DMS53 (cell line): ENCODE measurements at places on chromosomes 5 and 9.

DNA sequence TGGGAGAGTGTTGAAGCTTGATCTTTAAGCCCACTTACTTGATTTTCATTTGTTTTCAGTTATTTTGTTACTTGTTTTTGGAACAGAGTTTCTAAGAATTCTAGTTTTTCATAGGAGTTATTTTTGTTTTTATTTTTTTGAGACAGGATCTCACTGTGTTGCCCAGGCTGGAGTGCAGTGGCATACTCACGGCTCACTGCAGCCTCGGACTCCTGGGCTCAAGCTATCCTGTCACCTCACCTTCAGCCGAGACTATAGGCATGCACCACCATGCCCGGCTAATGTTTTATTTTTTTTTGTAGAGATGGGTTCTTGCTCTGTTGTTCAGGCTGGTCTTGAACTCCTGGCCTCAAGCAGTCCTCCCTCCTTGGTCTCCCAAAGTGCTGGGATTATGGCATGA lies 6.3 kb downstream of the ERBIN start:
- no peak for DNase-seq

- DNase-seq: no peak
Observed at GRCh38 chr9:98291820-98292219, 36.4 kb upstream of the TBC1D2 start.

- DNase-seq: no peak
Observed at GRCh38 chr5:40790947-40791593, 7.1 kb downstream of the PRKAA1 start.

- DNase-seq: no peak
Observed at GRCh38 chr5:137441476-137441875, 57.6 kb downstream of the SPOCK1 start.

DNA sequence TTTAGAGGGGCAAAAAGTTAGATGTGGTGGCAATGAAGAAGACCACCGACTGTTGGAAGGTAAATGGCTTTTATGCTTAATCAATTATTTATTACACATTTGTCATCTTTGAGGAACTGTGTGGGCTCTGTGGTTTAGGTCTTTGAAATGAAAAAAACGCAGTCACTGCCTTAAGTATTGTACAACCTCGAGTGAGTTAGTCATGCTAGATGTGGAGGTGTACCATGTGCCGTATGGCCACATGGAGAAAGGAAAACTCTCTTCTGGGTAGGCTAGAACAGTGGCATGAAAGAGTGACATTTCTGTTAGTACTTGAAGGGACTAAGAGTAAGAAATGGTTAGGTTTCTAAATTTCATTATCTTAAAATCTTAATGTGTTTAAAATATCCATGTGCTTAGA lies 166.1 kb downstream of the HACD4 start:
- no peak for DNase-seq

- DNase-seq: peak; percentile 51
Observed at GRCh38 chr5:177132136-177133095, 1.2 kb upstream of the NSD1 start.

DNA sequence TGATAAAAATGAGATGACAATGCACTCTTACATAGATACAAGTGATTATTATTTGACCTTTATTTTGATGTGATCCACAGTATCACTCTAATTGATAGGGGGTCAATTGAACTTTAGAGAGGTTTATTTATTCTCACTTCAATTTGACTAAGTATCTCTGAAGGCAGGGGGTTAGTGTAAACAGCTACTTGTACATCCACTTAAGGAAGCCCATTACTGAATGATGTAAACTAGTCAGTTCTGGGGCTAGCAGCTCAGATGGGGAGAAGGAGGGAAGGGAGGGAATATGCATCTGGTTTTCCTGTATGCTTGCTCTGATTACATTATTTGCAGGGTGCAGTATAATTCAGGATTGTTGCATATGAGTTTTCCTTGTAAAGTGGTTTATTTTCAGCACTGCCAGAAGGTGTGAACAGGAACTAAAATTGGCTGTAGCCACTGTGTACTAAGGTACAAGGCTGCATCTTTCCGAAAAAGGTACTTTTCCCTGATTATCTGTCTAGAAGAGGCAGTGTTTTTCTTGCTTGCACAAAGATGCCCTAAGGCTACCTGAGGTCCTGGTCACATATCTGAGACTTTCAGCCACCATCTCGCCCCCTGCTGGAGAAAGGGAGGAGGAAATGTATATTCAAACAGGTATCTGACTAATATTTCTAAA lies 51.2 kb downstream of the MRPS27 start:
- DNase-seq: peak; percentile 75

DNA sequence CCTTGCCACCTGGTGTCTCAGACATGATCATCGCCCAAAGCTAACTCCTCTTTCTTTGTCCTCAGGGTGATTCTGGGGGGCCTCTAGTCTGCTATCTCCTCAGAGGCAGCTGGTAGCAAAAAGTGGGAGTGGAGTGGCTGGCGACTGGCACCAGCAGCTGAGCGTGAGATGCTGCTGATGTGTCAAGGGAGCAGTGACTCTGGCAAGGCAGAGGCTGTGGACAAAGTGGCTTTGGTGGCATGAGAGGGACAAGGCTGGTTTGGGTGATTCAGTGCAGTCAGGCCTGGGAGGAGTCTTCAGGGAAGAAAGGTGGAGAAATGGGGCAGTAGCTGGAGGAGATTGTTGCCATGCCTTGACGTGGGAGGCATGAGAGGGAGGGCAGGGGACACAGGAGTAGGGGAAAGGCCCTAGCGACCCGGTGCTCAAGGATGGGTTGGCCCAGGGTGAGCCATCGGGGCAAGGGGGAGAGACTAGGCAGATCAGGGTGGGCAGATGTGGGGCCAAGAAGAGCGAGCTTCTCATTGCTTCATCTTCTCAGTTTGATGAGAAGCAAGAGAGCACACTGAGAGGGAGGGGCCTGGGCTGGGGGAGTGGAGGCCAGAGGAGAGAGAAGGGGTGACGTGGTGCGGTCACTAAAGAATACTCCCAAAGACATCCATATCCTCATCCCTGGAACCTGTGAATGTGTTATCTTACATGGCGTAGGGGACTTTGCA lies 64.2 kb upstream of the SPTLC1 start:
- DNase-seq: no peak

GRCh38 chr5:132176987-132177386 lies 50.7 kb downstream of the P4HA2 start:
- DNase-seq: no peak

GRCh38 chr5:142508591-142508990 lies 177.3 kb downstream of the FGF1 start:
- DNase-seq: peak; percentile 53

GRCh38 chr5:84255315-84255714 lies 129.4 kb downstream of the EDIL3 start:
- DNase-seq: peak; percentile 67

DNA sequence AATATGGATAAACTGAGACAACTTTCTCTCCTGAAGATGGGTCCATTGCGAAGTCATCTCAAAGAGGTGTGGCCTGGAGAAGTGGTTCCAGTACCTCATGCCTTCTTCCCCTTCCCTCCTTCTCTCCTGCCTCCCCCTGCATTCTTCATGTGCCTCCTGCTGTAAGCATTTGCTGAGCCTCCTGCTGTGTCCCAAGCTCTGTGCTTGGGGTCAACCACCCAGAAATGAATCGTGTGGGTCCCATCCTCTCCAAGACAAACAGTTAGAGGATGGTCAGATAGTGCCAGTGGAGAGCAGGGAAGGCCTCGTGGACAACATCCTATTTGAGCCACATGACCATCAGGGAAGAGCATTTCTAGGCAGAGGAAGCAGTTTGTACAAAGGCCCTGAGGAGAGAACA lies 53.5 kb downstream of the KCNIP1 start:
- no peak for DNase-seq

DNA sequence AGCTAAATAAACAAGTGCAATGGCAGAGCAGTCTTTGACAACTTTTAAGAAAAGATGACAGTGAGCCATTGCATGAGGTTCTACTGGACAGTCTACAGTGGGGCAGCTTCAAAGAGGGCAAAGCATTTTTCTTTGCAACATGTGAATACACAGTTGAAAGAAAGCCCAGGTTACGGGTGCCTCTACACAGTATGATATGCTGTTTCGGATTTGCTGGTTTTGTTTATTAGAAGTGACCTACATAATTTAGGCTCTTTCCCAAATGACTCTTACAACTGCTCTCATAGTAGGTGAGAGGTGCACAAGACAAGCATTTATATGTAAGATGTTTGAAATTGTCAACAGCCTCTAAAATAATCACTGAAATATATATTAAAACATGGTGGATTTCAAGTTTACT lies 62.4 kb downstream of the MEF2C start:
- DNase-seq: no peak

GRCh38 chr5:14143841-14144585 lies 871 bp downstream of the TRIO start:
- peak; percentile 82 for DNase-seq

DNA sequence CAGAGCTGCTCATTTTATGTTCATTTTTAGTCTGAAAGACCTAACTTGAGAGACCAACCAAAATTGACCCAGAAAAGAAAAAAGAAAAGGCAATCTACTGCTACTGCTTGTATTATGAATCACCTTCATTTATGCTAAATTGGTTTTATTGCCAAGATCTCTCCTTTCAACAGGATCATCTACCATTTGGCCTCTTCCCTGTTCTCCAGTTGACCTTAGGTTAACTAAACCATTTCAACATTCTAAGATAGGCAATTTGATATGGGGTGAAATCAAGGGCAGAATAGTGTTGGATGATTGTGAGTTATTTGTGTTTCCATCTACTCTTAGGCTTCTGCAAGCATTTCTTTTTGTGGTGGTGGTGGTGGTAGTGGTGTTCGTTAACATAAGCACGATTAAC lies 48.3 kb upstream of the POU4F3 start:
- DNase-seq: no peak

GRCh38 chr9:91428436-91428835 lies 4.8 kb upstream of the NFIL3 start:
- no peak for DNase-seq

- DNase-seq: no peak
Observed at GRCh38 chr5:34833976-34834793, 4.8 kb upstream of the TTC23L start.

DNA sequence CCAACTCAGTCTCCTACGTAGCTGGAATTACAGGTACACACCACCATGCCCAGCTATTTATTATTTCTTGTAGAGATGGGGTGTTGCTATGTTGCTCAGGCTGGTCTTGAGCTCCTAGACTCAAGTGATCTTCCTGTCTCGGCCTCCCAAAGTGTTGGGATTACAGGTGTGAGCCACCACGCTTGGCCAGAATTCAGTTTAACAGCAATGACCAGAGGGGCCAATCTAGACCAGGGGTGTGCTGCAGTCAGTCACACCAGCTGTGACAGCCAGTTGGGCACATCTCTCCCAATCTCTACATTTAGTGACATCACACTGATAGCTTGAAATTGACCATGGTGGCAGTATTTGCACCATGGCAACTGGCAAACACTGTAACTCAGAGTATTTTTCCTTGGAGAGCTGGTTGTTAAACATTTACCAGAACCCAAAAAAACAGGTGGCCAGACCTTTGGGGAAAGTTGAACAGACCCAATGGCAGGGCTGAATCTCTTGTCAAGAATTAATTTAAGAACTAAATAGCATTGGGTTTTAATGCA lies 67.7 kb upstream of the UBTD2 start:
- peak; percentile 88 for DNase-seq

DNA sequence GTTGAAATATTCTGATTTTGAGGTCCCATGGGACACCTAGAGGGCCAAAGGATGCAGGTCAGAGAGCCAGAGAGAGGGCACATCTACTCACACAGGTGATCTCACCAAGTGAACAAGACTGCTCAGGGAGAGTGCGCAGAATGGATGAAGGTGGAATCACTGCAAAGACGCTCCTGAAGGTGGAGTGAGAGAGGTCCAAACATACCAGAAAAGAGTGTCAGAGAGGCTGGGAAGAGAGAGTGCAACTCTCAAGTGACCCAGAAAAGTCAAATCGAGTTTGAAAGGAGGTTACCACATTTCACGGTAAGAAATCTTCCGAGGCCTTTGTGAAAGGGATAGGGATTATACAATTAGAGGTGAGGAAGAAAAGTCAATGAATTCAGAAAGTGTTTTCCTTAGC lies 173.4 kb downstream of the EPB41L4A start:
- DNase-seq: no peak

- DNase-seq: no peak
Observed at GRCh38 chr5:136332223-136333015, 32.9 kb downstream of the TRPC7 start.

DNA sequence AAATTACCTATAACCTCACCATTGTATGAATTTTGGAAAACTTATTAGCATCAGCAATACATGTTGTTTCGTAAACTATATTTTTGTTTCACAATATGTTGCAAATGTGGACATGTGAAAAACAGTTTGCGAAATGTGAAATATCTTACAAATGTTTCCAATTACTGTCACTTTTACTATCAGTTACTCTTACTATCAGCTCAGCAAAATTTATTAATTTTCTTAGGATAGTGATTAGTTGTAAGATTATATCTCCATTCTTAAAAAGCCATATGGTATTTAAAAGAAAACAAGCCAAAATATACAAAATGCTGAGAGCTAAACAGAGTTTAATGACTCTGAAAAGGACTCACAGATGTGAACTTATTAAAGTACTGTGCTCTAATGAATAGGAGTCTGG lies 111.9 kb upstream of the LPAR1 start:
- no peak for DNase-seq

GRCh38 chr9:68455451-68455850 lies 85.2 kb downstream of the TMEM252 start:
- DNase-seq: no peak

- no peak for DNase-seq
Observed at GRCh38 chr5:164809821-164810220, 1304.4 kb downstream of the MAT2B start.

GRCh38 chr5:179969110-179969509 lies 61.4 kb upstream of the TBC1D9B start:
- no peak for DNase-seq

- no peak for DNase-seq
Observed at GRCh38 chr9:133665535-133665934, 29.4 kb downstream of the DBH start.

GRCh38 chr9:132572921-132573320 lies 9.5 kb upstream of the BARHL1 start:
- DNase-seq: no peak

DNA sequence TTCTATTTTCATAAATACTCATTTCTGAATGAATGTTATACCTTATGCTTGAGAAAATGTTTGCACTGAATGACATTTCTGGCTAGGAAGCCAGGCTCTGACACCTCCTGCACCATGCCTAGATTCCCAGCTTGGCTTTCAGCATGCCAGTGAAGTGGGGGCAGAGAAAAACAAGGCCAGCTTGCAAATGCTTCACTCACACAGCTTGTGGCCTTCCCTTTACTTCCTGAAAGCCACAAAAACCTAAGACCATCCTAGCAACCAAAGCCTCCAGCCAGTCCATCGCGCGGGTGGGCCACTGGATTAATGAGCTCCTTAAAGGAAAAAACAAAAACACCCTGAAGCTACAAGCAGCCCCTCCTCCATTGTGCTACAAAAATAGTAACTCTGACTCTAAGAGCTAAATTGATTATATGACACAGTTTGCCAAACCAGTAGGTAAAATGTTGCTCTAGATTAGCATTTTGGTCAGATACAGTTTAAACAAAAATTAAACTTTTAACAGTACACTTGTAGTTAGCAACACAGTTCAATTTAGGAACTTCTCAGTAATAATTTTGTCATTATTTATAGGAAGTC lies 159.9 kb downstream of the TSSK1B start:
- DNase-seq: no peak

- peak; percentile 98 for DNase-seq
Observed at GRCh38 chr9:93814077-93814956, 140.8 kb downstream of the BARX1 start.
